ENCODE measurements at places on chromosomes 1 and 21.
A peak's percentile ranks its signal among the peaks of the same experiment; 100 is the strongest.

DNA sequence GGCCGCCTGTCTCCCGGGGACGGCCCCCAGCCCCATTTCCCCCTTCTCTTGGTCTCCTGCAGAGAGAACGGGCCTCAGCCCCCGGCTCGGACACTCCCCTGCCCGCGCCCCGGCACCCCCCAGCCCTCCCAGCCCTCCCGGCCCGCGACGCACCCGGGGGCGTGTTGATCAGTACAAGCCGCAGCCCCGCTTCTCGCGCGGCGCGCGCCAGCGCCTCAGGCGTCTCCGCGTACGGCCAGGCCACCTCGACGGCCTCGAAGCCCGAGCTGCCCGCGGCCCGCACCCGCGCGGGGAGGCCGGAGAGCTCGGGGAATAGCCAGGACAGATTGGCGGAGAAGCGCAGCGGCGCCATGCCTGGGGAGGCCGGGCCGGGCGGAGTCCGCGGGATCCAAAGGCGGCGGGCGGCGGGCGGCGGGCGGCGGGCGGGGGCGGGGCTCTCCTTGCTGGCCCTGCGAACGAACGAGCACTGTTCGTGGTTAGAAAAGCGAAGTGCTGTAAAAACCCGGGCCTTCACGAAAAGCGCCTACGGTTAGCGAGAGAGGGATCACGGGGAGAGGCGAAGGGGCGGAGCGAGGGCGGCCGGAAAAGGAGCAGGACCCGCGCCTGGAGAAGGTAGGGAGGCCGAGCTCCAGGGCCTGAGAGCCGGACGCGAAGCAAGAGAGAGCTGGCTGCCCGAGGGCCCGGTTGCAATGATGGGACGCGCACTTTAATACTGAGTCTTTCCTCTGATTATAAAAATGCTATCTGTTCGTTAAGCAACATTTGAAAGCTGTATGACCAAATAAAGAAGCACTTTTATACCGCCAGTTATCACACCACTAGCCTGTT, at the start of gene HYI:
HYI (minus strand) TSS at position 490 of the 828 bp plus-strand sequence; CDS start at position 352, 138 bp downstream.
- DNase-seq: peak; percentile 55

GRCh38 chr1:156114919-156115513, 505 bp downstream of the LMNA start:
- DNase-seq: no peak

DNA sequence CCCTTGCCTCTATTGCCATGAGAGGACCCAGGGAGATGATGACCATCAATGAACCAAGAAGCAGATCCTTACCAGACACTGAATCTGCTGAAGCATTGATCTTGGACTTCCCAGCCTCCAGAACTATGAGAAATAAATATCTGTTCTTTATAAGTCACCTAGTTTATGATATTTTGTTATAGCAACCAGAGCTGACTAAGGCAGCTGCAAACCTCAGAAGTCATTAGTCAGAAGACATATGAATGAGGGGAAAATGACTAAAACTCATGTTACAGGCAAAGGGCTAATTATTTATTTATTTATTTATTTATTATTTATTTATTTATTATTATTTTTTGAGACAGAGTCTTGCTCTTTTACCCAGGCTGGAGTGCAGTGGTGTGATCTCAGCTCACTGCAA, 321.1 kb downstream of the TGFB2 start:
- DNase-seq: no peak

DNA sequence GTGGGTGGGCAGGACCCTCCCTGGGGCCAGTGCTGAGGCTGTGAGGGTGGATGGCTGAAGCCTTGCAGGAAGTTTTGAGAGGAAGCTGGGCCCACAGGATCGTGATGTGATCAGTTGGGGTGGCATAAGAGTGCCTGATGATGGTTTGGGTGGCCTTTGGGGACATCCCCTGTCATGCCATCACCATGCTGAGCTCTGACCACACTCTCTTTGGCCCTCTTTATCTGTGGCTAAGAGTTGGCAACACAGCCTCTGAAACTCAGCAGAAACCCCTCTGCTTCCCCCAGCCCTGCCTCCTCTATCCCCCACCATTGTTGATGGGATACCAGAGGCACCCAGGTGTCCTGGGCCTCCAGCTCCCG, 19.8 kb downstream of the MIIP start:
- DNase-seq: no peak

GRCh38 chr1:160789051-160789701, 6.8 kb upstream of the LY9 start:
- no peak for DNase-seq

DNA sequence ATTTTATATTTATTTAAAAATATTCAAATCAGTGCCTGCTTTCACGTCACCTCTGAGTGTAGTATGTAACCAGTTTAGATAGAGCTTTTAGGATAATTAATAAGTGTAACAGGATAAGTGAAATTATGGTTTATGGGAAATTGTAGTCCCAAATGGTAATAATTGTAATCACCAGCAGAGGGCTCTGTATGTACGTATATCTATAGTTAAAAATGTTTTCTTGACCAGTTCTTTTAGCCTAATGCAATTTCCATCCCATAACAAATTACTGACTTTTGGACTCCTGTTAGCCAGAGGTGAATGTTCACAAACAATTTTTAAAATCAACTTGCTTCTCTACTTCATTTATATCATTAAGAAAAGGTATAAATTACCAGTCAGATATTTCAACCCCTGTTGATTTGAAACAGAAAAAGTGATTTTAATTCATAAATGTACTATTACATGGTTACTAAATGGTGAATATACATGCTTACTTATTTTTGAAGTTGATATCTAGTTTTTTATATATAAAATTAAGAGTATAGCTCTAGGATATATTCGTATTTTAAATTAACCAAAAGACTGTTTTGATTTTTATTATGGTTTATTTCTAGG, 25.3 kb downstream of the SLC30A7 start:
- DNase-seq: peak; percentile 4
